ENCODE measurements at places on chromosomes 11 and 22.

DNA sequence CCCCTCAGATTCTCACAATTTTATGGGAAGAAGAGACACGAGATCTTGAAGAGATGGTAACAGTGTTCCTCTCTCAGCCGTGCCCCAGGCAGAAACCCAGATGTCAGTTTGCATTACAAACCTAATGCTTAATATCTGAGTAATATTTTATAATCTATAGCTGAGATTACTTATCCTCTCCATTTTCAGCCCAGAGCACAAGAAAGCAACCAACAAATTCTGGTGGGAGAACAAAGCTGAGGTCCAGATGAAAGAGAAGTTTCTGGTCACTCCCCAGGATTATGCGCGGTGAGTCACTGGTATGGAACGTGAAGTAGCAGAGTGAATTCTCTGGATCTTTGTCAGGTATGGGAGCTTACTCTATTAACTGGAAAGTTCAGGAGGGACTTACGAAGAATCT is 884 bp downstream of the CENATAC start:
- peak; percentile 75 for DNase-seq

DNA sequence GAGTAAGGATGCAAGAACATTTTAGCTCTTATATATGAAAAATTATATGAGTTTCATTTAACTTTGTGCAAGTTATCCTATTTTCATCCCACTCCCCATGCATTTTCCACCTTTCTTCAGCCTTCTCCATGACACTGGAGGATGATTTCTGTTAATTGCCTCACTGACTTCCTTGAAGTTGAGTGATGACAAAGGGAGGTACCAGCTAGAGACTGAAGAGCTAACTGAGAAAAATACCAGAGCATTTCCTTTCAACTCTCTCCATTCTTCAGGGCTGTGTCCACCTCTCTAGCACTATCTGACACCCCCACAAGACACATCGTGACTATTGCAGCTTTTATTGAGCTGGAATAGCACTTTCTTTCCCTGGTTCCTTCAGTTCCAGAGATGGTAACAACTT is 711.6 kb upstream of the LRRC4C start:
- DNase-seq, result no peak

DNA sequence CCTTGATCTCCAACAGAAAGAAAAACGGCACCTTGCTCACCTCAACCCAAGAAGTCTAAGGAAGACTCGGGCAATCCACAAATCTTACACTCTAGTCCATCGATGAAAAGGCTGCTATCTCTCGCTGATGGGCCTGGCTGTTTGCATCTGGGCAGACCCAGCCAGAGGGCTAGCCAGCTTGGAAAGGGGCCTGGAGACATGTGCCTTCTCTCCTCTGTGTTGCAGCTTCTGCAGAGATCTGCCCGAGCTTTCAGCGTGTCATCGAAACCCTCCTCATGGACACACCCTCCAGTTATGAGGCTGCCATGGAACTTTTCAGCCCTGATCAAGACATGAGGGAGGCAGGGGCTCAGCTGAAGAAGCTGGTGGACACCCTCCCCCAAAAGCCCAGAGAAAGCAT is 3.2 kb downstream of the SCGB1A1 start:
- no peak for DNase-seq

DNA sequence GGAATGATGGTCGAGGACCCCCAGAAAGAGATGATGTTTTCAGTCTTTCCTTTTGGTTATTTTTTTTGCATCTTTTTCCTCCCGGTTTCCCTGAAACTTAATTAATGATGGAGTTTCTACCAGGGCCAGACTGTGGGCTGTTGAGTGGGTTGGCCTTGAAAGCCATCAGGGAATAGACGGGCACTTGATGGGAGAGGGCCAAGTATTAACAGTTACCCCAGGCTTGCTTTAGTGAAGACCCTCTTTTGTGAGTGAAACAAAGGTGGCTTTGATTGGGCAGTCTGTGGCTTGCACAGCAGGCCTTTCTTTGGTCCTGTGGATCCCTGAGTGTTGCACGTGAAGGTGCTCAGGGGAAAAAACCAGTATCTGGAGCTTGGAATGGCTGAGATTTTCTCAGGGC is 56.9 kb downstream of the AMOTL1 start:
- DNase-seq, result no peak

GRCh38 chr11:92735039-92735438 is 234.4 kb upstream of the MTNR1B start:
- no peak for DNase-seq

DNA sequence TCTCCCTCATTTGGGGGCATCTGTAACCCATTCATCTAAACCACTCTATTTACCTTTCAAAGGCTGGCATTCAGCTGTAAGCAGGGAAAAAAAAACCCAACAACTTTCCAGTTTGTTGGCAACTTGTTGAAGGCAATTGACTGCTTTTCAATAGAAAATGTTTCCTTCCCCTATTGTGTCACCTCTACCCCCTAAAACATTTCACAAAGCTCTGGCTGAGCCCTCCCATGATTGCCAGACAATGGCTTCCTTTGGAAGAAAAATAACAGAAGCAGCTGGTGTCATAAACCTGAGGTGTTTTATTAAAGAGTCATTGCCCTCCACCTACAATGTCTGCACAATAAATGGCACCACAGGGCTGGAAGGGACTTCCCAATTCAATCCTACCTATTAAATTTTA is 22.1 kb upstream of the PSMA1 start:
- DNase-seq, result peak; percentile 24

DNA sequence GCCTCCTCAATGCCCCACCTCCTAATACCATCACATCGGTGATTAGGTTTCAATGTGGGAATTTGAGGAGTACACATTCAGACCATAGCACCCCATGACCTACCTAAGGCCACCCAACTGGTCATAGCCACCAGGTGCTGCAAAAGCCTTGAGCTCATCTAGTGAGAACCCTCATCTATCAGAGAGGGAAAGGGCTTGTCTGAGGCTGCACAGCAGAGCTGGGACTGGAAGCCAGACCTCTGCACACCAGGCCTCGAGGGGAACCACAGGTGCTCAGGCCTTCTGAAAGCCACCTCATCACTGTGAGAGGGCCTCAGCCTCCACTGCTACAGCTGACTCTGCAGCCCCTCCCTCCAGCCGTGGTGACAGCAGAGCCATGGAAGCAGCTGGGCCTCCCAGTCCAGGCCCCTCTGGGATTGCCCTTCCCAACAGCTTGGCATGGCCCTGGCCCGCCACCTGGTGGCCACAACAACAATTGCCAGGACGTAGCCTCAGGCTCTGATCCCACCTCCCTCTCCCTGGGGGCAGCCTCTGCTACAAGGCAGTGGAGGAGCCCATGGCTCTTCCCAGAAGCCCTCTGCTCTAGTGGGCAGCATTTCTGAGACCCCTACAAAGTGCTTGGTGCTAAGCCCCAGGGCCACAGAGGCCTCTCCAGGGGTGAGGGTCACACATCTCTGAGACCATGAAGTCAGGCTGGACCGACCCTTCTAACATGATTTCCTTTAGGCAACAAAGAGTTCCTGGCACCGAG is 41.0 kb upstream of the PRDM11 start:
- peak; percentile 83 for DNase-seq

DNA sequence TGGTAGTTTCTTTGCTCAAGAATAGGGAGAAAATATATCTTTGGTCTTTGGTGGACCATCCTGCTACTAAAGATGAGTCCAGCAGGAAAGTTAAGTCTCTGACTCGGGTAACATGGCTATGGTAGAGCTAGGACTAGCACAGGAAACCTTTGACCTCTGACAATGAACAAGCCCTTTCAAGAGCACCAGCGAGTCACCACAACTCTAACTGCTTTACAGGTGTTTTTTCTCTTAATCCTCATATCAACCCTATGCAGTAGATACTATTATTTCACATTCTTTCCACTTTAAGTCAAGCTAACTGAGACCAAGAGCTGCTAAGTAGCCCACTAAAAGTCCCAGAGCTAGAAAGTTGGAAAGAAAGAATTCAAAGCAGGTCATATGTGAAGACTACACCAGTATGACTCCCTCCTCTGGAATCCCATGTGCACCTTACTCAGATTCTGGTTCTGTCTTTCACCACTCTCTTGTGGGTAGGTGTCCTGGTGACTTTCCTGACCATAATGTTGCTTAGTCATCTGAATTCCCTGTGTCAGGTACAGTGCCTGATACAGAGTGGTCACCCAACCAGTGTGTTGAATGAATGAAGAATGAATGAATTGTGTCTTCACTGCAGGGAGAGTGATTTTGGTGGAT is 53.8 kb upstream of the ME3 start:
- DNase-seq, result no peak

- no peak for DNase-seq
Measured at GRCh38 chr11:95483339-95483738, 252.3 kb upstream of the SESN3 start.

DNA sequence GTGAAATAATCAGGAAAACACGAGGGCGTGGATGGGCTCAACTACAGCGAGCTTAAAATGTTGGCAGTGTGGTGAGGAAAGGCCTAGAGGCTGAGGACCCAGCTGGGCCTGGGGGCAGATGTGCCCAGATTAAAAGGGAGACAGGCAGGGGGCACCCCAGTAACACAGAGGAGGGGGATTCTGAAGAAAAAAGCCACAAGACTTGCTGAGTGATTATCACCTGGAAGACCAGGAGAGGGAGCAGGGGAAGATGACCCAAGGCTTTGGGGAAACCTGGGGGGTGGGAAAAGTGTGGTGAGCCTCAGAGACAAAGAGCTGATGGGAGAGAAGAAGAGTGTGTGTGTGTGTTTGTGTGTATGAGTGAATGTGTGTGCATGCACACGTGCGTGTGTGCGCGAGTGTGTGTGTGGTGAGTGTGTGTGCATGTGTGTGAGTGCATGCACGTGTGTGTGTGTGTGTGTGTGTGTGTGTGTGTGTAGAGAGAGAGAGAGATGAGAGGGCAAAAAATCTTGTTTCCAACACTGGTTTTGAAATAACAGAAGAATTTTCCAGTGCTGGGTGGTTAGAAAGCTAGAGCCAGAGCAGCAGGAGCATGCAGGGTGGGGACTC is 500.5 kb downstream of the BUD13 start:
- no peak for DNase-seq

GRCh38 chr11:44137057-44137456 is 41.6 kb downstream of the EXT2 start:
- DNase-seq, result no peak

DNA sequence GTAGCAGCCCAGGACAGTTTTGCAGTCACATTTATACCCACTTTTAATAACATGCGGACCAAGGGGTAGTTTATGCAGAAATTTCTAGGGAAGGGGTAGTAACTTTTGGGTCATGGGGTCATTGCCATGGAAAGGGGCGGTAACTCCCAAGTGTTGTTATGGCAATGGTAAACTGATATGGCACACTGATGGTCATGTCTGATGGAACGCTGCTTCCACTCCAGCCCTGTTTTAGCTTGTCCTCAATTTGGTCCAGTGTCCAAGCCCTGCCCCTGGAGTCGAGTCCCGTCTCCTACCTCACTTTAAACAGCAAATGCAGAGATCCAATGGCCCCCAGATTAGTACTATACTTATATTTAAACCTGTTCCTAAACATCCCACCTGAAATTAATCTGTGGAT is 11.2 kb upstream of the SEC14L4 start:
- no peak for DNase-seq

- no peak for DNase-seq
Measured at GRCh38 chr11:43576803-43577521, 103.6 kb upstream of the HSD17B12 start.

DNA sequence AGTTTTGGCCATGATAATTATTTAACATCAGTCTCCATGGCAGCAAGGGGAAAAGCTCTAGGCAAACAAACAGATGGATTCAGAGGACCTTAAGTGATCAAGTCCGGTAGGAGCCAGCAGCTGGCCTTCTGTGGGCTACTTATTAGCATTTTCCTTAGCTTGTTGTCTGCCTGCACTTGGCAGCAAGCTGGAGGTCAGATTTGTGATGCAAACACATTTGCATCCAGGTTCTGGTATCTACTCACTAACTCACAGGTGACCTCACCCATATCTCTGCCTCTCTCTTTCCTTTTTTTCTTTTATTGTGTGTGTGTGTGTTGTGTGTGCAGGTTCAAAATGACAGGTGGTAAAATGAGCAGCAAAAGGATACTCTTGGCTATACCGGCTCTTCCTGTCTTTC is 32.3 kb downstream of the ARHGAP42 start:
- no peak for DNase-seq

- DNase-seq, result peak; percentile 51
Measured at GRCh38 chr22:38973289-38974169, 8.6 kb upstream of the APOBEC3B start.

DNA sequence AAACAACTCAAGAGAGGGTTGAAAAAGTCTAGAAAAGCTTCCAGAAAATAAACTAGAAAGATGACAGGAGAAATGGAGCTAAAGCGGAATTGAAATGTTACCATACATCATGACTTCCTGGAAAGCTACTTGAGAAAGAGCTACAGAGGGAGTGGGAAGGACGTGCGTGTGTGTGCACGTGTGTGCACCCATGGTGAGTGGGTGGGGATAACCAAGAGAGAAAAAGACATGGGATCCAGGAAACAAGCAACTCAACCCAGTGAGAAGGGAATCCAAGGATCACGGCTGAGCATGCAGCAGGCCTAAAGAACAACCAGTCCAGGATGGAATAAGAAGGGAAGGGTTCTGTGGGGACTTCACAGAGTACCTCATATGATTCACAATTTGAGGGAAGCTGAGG is 21.6 kb downstream of the APOL1 start:
- no peak for DNase-seq

GRCh38 chr11:75447415-75447814 is 14.4 kb upstream of the KLHL35 start:
- no peak for DNase-seq

GRCh38 chr11:122440811-122441665 is 214.5 kb upstream of the UBASH3B start:
- peak; percentile 29 for DNase-seq

GRCh38 chr11:73141309-73142127 is 600 bp downstream of the FCHSD2 start:
- peak; percentile 67 for DNase-seq

- no peak for DNase-seq
Measured at GRCh38 chr11:121669422-121669821, 216.7 kb upstream of the SORL1-AS1 start.

All from HAP-1 (cell line).